ENCODE measurements at places on chromosomes 7 and 10.

DNA sequence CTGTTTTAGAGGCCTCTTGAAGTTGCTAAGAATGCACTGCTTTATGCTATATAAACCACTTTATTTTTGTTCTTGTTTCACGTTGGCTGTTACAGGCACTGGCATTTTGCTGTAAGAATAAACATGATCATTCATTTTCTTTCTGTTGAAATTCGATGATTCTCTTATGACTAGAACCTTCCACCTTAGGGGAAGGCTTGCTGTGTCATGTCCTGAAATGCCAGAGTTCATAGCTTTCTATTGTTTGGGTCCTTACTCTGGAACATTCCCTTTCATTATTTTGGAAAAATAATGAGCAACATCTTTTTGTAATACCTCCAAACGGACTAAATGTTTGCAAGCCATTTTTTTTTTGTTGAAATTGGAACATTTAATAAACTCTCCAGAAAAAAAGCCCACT lies 495.1 kb upstream of the POT1 start:
- no peak for DNase-seq

DNA sequence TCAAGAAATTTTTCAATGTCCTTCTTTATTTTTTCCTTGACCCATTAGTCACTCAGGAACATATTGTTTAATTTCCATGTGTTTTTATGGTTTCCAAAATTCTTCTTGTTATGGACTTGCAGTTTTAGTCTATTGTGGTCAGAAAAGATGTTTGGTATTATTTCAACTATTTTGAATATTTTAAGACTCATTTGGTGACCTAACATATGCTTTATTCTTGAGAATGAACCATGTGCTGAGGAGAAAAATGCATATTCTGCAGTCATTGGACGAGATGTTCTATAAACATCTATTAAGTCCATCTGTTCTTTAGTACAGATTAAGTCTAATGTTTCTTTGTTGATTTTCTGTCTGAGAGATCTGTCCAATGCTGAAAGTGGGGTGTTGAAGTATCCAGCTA lies 42.3 kb upstream of the MDFIC start:
- DNase-seq, result no peak

DNA sequence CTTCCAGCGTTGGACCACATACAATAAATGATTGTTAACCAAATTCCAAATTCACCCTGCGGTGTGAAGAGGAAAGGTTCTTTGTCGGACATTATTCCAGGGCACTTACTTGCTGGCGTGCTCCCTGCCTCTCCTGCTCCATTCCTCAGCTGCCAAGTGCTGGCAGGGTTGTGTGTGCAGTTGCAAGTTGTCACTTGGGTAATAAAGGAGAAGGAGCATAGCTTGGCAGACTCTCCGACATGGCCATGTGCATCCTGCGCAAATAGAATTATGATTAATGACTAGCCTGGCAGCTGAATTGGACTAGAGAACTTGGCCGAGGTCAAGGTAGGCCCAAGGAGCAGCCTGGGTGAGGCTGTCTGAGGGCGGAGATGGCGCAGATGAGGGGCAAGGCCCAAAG lies 92.3 kb upstream of the ELMO1 start:
- DNase-seq, result no peak

DNA sequence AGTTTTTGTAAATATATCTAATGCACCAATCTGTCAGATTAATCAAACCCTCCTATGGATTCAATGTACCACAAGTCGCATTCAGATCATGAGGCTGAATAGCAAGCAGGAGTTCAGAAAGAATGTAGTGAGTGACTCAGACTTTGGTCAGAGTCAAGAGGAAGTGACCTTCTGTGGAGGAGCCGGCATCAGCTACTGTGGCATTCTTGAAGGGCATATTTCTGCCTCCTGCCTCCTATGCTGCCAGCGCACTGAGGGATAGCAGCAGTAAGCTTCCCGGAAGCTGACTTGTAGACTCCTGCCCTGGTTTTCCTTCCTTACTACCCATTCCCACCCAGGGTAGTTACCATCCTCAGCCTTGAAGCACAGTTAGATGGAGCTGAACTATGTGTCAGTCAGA lies 867.5 kb downstream of the NRG3 start:
- no peak for DNase-seq

GRCh38 chr7:139989366-139990141 lies 73.2 kb downstream of the PARP12 start:
- no peak for DNase-seq

GRCh38 chr10:62719061-62719460 lies 85.5 kb upstream of the ADO start:
- DNase-seq, result no peak

GRCh38 chr10:124072106-124072505 lies 21.3 kb downstream of the CHST15 start:
- DNase-seq, result no peak

DNA sequence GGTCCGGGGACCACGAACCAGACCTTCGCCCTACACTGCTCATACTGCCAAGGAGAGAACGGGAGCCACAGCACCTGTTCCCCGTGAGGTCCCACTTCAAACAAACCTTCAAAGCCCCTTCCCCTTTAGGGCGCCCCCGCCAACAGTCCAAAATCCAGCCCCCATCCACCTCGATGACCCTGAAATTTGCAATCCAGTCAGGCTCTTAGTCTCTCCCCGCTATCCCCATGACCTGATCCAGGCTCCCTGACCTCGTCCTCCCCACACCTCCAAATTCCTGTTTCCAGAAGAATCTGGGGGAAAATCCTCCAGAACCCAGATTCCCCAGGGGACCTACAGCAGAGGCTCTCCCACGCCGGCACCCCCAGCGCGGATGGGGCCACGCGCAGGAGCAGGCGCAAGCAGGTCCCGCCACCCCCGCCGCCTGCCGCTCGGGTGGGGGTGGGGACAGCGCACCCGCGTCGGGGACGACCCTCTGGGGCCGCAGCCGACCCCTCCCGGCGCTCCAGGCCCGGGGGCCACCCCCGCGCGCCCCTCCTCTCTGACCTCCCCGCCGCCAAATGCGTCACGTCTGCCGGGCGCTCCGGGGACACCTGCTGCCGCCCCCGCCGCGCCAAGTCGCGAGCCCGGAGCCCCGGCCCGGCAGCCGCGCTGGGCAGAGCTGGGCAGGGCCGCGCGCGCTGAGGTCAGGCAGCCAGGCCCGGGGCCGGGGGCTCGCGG lies 753 bp downstream of the CAMK2B start:
- DNase-seq, result no peak

DNA sequence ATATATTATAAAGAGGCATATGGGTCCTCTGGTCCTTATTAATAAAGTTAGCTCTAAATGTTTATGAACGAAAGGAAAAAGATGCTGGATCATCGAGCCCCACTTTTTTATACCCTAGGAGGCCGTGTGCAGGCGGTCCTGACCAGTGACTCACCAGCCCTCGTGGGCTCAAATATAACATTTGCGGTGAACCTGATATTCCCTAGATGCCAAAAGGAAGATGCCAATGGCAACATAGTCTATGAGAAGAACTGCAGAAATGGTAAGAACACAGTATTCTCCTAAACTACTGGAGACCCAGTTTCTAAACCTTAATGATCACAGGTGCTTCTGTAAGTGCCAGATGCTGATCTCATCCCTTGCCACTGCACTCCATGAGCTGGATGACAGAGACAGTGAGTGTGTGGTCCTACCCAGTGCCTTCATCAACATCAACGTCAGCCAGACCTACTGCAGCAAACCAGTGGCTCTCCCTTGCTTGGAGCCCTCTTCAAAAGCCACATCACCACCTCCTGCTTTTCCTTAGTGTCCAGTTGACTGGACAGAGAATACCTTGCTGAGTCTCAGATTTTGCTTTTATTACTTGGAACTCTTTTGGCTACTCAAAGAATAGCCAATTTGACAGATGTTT lies 7.6 kb downstream of the GPNMB start:
- DNase-seq, result no peak
